ENCODE measurements at places on chromosomes 16 and 17. TPM values are rescaled to one million over a fixed set of nuclear protein-coding genes. Genes with fewer than 3 reads are reported as not detected.

DNA sequence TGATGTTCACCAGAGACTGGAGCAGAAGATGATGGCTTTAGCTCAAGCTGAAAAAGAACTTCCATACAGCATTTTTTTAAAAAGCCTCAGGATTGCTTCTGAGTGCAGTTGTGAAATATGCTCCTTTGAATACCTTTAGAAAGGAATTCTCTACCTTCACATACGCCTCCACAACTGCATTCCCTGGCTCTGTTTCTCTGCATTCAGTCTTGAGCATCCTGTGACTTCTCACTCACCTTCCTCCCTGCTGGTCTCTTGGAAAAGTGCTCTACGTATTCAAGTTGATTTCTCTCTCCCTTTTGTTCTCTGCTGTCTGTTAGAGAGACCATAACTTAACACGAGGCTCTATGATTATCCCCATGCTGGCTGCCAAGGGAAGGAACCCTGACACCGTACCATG is 34.5 kb downstream of the HS3ST2 start:
- no peaks in the 10 kb centered on the region for H3K27me3 ChIP-seq
- no peaks in the 10 kb centered on the region for H3K4me1 ChIP-seq
- peak; percentile 68 for DNase-seq
- no peak overlapping the region for H3K4me3 ChIP-seq

DNA sequence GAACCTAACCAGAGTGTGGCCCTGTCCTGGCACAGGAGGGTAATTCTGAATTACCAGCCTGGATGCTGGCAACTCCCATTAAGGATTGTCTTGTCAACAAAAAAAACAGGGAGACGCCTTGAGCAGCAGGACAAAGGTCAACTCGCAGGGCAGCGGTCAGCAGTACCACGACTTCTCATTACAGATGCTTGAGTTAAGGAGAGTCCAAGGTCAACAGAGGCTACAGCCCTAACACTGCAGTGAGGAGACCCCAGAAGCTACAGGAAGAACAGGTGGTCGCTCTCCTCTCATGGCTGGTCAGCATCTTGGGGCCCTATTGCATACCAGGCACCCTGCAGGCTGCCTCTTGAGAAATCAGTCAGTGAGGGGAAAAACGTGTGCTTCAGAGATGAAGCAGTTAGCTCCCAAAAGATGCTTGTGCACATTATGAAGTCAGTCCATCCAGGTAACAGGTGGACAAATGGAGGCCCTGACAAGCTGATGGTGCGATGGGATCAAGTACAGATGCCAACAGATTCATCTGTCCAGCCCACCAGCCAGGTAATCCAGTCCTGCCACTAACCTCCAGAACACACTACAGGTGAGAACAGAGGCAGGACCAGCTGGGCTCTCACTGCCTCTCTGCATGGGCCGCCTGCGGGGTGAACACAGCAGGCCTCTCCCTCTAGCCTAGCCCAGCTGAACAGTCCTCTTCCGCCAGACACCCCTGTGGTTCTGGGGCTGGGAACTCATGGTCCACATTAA is 4.2 kb downstream of the CSNK1D start:
- H3K27me3 ChIP-seq, result no peaks in the 10 kb centered on the region
- peaks cover 87% of the 10 kb centered on the region for H3K4me1 ChIP-seq
- no peak overlapping the region for H3K4me3 ChIP-seq
- no peak for DNase-seq

CCL8 gene
- total RNA-seq, result not detected

ZG16 gene
- not detected for total RNA-seq

Data from esophagus muscularis mucosa (tissue), 4 donors.